ENCODE measurements at places on chromosomes 12 and 14.
A peak's percentile ranks its signal among the peaks of the same experiment; 100 is the strongest.

DNA sequence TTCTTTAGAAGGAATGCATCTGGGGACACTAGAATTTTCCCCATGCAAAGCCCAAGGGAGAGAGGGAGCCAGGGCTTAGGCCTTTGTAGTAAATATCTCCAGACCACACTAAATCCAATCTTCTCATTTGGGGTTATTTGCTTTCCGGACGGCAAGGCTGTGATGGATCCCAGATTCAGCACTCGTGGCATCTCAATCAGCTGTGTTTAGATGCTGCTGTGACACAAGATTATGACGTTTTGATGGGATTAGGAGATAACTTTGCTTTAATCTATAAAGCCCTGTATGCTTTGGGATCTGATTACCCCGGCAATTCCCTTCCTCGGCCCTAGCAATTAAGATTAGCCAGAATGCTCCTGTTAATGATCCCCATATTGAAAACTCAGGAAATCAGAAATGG, 686.7 kb upstream of the TBX3 start:
- no peak for DNase-seq

GRCh38 chr14:103748534-103748857, 32.9 kb downstream of the ZFYVE21 start:
- DNase-seq, result no peak

GRCh38 chr14:30138567-30138966, 210.9 kb upstream of the PRKD1 start:
- DNase-seq, result no peak

- no peak for DNase-seq
Observed at GRCh38 chr14:83300476-83301064, 1766.9 kb upstream of the SEL1L start.

DNA sequence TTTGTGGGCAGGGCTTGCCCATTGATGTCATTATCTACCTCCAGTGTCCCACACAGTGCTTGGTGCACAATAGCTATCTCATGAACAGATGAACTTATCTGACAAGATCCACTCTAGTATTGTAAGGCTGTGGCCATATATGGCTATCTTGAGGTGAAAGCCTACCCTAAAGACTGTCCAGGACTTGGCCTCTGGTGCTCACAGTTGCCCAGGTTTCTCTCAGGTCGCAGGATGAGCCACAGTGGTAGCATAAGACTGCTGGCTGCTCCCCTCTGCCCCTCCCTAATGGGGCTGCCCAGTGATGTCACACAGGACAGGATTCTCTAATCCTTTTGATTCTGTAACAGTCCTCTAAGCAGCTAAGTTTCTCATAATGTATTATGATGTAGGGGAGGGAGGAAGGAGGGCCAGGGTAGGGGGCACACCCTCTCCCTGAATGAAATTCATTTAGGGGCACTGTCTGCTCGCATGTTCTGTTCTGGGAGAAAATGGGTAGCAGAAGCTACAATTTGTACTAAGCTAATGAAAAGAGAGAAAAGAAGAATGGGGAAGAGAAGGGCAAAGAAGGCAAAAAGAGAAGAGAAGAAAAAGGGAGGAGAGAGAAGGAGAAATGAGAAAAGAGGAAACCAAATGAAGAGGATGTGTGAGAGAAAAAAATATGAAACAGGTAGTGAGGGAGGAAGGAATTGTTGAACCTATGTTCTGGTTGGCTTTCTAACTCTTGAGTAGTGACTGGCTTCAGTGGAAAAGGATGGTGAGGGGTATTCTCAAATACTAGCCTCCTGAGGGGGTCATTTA, 3.4 kb upstream of the PPM1A start:
- DNase-seq, result no peak

GRCh38 chr14:101062601-101063000, 159.1 kb upstream of the RTL1 start:
- no peak for DNase-seq

GRCh38 chr14:56964895-56965294, 154.6 kb upstream of the OTX2 start:
- DNase-seq, result no peak

GRCh38 chr12:51430196-51430895, 5.7 kb downstream of the SLC4A8 start:
- DNase-seq, result no peak

DNA sequence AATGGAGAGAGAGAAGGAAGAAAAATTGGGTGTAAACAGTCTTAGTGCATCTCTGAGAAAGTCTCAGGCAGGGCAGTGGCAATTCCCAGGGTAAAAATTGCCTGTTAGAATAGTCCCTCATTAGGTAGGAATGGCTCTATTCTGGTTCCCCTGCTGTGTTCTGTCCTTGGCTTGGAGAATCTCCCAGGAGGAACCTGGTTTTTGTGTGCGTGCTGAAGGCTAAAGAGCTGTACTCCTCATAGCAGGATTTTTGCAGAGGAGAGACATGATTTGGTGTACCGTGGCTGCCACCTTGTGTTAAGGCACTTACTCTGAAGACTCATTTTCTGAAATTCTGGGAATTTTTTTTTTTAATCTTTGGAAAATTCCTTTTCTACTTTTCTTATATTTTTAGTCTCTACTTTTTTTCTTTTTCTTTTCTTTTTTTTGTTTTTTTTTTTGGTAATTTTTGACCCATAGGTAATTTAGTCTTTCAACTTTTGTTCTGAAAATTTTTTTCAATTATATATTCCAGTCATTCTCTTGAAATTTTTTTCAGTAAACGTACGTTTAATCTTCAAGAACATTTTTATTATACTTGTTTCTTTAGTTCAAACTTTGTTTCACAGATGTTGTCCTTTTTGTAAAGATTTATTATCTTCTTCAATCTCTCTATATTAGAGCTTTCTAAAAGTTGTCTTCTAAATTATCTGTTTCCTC, 63.8 kb downstream of the FBXO33 start:
- DNase-seq, result peak; percentile 13

DNA sequence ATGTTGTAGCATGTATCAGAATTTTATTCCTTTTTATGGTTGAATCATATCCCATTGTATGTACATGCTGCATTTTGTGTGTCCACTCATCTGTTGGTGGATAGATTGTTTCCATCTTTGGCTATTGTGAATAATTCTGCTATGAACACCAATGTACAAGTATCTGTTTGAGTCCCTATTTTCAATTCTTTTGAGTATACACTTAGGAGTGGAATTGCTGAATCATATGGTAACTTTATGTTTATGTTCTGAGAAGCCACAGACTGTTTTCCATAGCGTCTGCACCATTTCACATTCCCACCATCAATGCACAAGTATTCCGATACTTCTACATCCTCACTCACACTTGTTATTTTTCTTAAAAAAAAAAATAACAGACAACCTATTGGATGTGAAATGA, 91.5 kb downstream of the ARF6 start:
- no peak for DNase-seq

DNA sequence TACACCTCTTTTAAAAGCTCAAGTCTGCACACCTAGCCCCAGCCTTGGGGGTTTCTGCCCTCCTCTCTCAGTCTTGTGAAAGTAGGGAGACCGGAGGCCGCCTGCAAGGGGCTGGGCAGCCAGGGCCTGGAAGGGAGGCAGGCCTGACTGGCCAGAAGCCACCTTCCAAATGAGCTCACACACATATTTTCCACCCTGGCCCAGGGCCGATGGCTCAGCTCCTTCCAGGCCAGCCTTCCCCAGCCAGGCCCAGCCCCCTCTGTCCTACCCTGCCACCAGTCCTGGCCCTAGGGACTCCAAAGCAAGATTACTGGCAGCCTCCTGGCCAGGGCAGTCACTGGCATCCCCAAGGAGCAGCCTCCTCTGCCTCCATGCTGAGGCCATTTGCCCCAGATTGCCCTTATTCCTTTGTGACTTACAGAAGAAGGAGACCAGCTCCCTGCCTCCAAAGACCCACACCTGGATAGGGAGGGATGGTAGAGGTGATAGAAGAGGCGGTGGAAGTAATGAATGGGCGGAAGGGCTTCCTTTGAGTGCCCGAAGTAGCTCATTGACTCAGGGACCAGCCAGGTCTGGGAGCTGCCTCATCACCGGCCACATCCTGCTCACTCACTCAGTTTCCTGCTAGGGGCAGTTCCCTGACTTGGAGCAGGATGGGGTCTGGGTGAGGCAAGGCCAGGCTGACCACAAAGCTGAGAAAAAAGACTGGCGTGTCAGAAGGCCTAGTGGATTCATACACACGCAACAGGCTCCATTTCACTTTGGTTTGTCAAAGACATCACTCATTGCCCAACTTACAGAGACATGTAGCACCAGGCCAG, 14.8 kb downstream of the MMP14 start:
- no peak for DNase-seq

- DNase-seq, result no peak
Observed at GRCh38 chr12:20505056-20505455, 136.7 kb downstream of the PDE3A start.

GRCh38 chr12:120688527-120689071, 1.6 kb downstream of the MLEC start:
- DNase-seq, result no peak

- DNase-seq, result no peak
Observed at GRCh38 chr12:6635856-6636531, at the start of gene LPAR5. TSS of gene LPAR5 (minus strand) at chr12:6635959. CDS start at chr12:6621248, 14,711 bp downstream.

- DNase-seq, result no peak
Observed at GRCh38 chr14:33163109-33163508, 224.4 kb downstream of the NPAS3 start.

DNA sequence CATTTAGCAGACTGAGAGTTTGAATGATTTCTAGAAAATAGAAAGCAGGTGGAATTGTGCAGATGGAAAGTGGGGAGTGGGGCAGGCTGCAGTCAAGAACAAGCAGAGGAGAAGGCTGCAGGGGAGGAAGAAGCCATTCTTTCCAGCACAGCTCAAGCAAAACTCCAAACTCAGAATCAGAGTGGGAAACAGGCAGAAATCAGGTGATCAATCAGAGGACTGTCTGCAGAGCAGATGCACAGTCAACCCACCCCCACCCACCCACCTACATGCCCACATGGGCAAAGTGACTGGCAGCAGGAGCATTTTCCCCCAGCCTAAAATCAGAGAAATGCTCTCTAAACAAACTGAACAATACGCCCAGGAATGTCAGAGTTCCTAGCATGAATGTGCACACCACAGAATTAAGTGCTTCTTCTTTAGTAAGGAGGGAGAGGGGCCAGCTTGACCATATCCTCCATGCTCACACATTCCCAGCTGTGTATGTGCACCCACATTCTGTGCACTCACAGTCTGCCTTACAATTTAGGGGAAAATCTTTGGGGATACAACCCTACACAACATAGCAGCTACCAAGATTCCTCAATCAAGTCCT, 194.1 kb upstream of the PLEKHA5 start:
- DNase-seq, result no peak

- no peak for DNase-seq
Observed at GRCh38 chr12:81670759-81671158, 88.4 kb downstream of the PPFIA2 start.

DNA sequence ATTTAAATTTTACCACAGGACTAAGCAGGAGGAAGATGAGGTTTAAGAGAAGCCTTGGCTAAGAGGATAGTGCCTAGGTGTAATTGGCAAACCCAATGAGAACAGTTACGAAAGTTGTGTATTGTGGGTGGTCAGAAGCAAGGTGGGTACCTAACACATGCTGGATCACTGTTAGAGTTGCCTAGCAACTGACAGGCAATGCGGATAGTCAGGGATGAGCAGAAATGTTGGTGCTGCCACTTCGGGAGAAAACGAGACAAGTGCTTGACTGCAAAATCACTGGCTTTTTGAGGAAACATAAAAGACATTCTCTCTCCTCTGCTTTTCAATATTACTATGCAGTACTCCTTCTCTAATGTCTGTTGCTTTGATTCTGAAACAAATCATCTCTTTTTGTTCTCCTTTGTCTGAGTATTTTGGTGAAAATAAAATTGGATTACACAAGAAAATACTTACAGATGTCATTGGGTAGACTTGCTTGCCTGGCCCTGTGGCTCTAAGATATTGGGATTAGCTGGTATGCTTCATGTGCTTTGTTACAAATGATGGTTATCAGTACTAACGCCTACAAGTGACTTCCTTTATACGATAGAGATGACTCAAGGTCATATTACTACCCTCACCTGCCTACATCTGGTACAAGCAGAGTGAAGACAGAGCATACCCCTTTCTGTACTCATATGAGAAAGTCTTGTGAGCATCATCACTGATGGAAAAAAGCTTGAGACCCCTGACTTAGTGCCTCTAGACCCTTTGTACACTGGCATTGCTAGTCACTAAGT, 48.0 kb downstream of the TDP1 start:
- no peak for DNase-seq

GRCh38 chr14:101361044-101361443, 200.3 kb upstream of the DIO3 start:
- DNase-seq, result no peak

GRCh38 chr12:77120156-77121085, 55.1 kb upstream of the E2F7 start:
- DNase-seq, result no peak

DNA sequence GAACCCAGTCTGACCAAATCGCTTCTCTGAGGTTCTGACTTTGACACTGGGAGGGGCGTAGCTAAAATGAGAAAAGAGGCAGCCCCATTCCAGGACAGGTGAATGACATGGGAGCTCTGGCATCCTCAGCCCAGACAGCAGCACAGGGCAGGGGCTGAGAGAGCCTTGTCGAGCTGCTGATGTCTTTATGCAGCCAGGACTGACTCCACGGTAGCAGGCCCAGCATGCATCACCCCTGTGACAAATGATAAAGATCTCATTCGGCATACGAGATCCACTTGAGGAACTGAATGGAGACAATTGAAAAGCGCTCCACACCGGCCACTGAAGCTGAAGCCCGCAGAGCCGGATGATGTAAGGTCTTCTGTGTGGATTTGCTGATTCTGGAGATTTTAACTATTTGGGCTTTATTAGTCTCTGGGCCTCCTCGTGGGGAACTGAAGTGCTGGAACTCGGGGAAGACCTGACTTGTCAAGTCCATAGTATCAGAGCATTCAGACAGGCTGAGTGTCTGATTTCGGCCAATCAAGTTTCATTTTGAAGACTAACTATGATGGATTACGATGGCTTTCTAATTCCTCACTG, 56.9 kb upstream of the MAP1LC3B2 start:
- no peak for DNase-seq

DNA sequence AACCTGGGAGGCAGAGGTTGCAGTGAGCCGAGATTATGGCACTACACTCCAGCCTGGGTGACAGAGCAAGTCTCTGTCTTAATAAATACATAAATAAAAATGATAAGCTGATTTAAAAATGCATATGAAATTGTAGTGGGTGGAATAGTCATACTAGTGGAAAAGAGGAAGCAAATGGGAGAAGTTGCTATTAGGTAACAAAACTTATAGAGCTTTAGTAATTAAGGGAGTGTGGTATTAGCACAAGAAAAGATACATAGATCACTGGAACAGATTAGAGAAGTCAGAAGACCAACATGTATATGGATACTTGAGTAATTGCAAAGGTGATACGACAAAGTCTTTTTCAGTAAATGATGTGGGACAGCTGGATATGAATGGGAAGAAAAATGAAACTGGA, 26.5 kb downstream of the TECPR2 start:
- no peak for DNase-seq

DNA sequence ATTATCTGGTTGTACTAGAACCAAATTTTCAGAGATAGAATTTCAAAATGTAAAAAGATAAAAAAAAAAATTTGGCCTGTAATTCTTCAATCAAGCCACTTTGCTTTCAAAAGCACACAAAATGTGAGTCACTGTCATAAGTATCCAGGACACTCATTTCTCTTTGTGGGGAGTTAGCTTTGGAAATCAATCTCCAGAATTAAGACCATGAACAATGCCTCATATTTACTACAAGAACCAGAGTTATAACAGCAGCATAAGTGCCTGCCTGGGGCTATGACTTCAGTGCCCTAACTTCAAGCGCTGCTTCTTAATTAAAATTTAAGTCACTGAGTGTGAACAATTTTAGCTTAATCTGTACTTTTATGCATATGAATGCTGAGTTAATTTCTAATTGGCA, 162.1 kb downstream of the C12orf42 start:
- DNase-seq, result no peak

Data from amygdala (tissue), 56 donors.